Naive thymus-derived CD8-positive, alpha-beta T cell (primary cell): ENCODE measurements at places on chromosomes 3 and 15. TPM values are rescaled to one million over a fixed set of nuclear protein-coding genes. Genes with fewer than 3 reads are reported as not detected.
A peak's percentile ranks its signal among the peaks of the same experiment; 100 is the strongest.

AAGAB gene
- 49.4 TPM for polyA plus RNA-seq

KLF15 gene
- polyA plus RNA-seq, result not detected

KIF7 gene
- polyA plus RNA-seq, result not detected

C3orf70 gene
- not detected for polyA plus RNA-seq

TF gene
- 0.34 TPM for polyA plus RNA-seq

PFN2 gene
- polyA plus RNA-seq, result 11.9 TPM

USP50 gene
- polyA plus RNA-seq, result 0.36 TPM

FAM81A gene
- polyA plus RNA-seq, result not detected

AMIGO3 gene
- polyA plus RNA-seq, result 1.5 TPM

SV2B gene
- polyA plus RNA-seq, result not detected

DUOXA1 gene
- 0.26 TPM for polyA plus RNA-seq

GRCh38 chr3:18655827-18656226 is 230.7 kb upstream of the SATB1 start:
- no peak for DNase-seq

DNA sequence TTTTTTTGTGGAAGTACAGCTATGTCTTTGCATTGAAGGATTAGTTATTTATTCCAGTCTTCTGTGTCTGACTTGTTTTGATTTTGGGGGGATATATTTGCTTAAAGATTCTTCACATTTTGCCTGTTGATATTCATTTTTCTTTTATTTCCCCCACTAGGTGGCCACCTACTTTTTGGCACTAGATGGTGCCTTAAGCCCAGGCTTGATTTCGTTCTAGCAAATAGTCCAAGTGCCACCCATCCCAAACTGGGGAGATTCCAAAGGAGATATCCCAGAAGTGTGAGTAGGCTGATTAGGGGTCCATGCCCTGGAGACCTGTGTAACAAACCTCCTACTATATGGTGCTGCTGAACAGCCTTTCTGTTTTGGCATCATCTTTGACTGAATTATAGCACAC is 80.0 kb upstream of the SPATA16 start:
- DNase-seq, result no peak

DNA sequence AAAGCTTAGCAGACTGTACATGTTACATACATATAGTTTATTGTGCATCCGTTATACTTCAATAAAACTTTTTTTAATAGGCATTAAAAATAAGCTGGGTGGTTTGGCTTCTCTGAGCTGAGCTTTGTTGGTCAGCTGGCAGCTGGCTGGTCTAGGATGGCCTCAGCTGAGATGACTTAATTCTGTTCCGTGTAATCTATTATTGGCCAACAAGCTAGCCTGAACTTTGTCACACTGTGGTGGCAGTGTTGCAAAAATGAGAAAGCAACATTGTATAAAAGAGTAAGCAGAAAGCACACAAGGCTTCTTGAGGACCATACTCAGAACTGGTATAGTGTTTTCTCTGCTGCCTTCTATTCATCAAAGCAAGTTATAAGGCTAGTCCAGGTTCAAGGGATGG is 45.2 kb downstream of the CGGBP1 start:
- no peak for DNase-seq

DNA sequence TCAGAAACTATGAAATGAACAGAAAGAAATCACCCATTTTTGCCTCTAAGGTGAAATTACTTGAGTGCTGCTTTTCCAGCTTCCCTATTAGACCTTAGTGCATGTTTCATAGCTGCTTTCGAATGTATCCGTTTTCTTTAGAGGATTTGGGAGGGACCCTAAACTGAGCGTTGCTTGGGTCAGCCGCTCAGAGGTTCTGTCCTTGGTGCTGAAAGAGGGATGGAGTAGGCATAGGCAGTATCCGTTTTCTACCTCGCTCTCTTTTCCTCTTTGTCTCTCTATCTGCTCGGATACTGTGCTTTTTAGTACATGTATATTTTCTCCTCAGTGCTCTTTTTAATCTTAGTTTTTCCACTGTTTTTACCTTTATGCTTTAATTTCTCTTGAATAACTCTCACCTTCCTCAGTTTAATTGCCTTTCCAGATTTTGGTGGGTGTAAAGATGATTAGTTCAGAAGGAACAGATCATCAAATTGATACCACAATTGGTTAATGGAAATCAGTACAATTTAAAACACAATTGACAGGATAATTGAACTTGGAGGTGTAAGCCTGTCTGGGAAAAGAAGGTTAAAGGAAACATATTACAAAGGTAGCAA is at the start of gene DRD3:
Gene DRD3 (minus strand): TSS at position 283 of the 599 bp plus-strand sequence. CDS start 7,060 bp downstream, outside the sequence.
- DNase-seq, result peak; percentile 10

DNA sequence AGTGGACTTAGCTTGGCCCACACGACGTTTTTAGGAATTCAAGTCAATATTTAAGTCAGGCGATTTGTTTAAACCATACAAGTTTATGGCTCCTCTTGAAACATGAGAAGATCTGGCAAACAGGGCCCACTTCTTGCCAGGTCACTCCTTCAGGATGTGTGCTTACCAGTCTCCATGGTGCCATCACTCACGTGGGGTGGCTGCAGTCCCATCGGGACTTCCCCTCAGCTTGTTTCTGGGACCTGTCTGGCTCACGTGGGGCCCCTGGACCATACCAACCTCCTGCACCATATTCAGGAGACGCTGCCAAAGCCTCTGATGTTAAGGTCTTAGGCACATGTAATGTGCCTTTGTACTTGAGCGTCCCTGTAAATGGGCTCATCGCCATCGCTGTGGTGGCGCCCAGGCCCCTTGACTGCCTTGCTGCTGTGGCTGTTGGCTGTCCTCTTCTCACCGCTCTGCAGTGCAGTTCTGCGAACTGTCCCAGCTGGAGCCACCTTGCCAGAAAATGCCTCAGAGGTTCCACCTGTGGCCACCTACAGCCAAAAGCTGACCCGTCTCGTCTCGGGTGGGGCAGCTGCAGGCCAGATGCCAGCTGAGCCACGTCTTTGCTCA is 8.9 kb downstream of the MCM2 start:
- DNase-seq, result no peak

DNA sequence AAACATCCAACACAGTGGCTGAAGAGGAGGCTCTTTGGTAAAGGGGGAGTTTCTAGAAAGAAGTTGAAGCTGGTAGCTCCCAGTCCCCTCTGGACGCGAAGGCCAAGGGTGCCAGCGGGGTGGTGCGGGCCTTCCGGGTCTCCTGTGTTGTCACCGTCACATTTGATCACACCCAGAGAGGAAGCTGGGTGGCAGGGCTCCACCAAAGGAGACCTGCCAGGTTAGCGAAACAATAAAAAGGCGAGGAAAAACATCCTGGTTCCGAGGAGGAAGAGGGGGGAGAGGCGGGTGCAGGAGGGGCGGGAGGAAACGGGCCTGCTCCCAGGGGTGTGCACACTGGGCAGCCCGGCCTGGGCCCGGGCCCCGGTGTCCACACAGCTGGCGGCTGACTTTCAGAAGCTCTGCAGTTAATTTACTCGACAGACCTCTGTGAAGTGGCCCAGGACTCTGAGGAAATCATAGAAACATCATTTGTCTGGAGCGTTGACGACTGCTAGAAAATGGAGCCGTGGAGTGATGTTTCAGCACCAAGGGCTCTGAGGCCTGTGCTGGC is 12.1 kb downstream of the HEG1 start:
- DNase-seq, result no peak

DNA sequence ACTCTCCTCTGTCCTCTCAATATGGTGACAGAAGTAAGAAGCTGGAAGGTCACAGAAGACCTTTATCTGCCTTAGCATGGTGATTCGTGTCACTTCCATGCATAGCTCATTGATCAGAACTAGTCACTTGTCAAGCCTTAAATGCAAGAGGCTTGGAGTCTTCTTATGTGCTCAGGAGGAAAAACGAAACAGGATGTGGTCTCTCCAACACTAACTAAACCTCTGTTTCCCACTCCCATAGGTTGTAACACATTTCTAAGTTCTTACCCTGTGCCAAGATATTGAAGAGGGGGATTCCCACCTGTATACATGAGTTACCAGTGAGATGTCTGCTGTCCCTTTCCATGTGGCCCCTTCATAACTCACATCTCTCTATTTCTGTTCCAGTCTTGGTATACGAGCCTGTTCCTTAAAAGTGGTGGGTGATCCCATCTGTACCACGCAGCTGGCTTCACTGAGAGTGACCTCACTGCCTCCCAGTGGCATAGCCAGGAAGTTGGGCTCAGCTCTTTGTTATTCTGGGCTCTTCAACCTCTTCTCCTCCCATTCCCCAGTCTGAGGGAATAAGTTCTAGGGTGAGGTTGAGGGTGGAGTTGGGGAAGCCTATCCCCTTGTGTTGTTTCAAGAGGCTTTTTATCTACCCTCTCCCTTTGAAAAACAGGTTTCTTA is 203.2 kb upstream of the PPP2R3A start:
- DNase-seq, result no peak

- DNase-seq, result no peak
Observed at GRCh38 chr15:58336161-58336560, 95.6 kb upstream of the LIPC start.

DNA sequence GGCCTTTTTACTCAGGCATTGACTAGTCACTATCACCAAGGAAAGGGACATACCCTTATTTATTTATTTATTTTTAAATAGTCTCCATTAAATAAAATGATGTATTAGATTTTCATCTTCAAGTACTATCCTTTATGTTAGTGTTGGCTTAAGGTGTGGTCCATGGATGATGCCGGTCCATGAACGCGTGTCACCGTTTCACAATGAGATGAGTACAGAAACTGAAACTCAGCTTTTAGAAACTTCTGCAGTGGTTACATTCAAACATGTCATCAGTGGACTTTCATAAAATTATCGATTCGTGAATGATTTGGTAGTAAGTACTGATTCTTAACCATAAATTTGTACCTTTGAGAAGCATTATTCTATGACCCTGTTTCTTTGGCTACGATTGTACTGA is 166.6 kb downstream of the SATB1 start:
- no peak for DNase-seq

DNA sequence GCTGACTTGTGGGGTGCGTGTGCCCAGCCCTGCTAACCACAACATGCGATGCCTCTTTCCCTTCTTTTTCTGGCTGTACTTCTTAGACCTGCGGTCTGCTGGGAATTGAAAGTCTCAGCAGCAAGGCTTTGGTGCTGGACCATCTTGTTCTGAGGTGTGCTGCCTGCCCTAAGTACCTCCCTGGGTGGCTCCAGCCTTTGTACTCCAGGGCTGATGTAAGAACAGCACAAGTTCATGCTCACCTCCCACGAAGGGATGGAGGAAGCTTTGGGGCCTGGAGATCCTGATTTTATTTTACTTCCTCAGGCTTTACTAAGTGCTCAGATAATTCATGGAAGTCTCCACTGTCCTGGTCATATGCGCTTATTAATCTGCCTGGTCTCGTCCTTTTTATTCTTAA is 28.9 kb downstream of the FAM43A start:
- no peak for DNase-seq

DNA sequence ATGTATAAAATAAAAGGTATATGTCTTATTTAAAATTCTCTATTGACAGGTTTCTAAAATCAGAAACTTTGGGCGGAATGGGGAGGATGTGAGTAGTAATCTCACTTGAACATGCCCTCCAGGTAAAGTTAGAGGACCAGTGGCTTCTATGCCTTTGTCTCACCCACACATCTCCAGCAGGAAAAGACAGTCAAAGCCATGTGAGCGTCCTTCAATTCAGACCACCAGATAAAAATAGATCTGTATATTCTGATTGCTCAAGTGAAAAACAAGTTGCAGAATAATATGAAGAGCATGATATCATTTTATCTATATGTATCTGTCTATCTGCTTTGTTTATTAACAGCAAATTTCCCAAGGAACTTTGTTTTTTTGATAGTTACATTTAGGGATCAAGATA is 152.2 kb downstream of the TMCO5A start:
- DNase-seq, result no peak

DNA sequence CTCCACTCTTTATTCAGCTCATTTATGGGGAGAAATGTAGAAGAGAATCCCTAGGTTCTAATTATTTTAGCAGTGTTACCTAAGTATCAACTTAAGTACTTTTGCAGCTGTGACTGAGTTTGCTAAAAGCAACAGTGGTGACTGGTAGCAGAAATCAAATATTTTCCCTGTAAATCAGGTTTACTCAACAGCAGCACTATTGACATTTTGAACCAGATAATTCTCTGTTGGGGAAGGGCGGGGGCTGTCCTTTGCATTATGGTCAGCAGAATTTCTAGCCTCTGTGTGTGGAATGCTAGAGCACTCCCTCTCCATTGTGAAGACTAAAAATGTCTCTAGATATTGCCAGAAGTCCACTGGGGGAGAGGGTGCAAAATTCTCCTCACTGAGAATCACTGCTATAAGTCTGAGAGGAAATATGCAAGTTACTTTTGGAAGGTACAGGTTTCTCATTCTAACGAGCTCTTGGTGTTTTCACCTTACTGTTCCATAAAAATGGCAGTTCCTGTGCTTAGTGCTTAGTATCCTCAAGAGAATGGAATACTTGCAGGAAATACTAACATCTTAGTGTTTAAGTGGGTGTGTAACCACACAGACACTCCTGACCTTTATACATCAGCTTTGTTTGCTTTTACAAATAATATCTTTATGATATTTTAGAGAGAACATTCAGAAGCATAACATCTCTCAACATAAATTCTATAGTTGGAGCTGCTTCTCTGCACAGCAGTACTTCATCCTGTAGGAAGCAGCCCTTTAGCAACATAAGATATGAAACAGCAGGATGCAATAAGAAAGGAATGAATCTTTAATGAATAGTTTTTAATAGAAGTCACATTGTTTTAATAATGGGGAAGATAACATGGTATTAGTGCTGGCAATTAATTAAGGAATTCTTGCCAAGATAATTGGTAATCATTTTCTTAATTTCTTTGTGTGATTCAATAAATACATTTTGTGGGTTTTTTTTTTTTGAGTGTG is 246.5 kb upstream of the GOLIM4 start:
- no peak for DNase-seq

GRCh38 chr3:114900908-114901307 is 246.2 kb downstream of the ZBTB20 start:
- DNase-seq, result no peak

DNA sequence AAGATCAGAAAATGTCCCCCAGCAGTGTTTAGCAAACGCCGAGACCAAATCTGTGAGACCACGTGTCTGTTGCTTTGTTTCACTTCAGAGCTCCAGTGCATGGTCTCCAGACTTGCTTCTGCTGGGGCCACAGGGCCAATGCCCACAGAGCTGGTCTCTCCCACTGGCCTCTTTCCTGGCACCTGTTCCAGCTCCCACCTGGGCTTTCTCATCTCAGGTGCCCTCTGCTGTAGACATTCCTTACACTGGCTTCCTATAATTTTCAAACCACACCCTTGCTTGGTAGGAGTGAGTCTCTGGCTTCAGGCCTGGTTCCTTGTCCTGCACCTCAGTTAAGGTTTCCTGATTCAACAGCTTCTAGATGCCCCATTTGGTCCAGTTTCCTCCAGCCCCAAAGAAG is 243.1 kb downstream of the ADAMTS17 start:
- no peak for DNase-seq

GRCh38 chr3:187902936-187903335 is 157.7 kb upstream of the BCL6 start:
- no peak for DNase-seq

DNA sequence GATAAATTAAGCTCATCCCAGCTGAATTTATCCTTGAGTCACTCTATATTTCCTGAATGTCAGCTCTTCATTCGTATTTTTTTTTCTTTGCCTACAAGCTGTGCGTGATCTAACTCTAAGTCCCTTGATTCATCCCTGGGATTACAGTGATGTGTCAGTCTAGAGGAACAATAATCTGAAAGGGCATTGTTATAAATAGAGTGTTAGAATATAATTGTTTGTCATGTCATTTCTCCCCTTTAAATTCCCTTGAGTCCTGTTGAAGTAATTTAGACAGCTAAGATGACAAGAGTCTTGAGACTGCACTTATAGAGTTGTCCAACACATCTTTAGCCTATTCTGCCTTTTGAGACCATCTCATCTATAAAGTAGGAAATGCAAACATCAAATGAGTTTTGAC is 621.8 kb downstream of the ZIC1 start:
- DNase-seq, result no peak

GRCh38 chr3:194989241-194989640 is 281.7 kb downstream of the XXYLT1 start:
- DNase-seq, result no peak

GRCh38 chr3:185328324-185329004 is 34.5 kb upstream of the MAP3K13 start:
- DNase-seq, result no peak
